Fibroblast of skin of left quadriceps (primary cell): ENCODE measurements at places on chromosomes 12 and 14.

- DNase-seq: no peak
These were observed 48.7 kb upstream of the CDKN3 start for GRCh38 chr14:54348001-54348611.

DNA sequence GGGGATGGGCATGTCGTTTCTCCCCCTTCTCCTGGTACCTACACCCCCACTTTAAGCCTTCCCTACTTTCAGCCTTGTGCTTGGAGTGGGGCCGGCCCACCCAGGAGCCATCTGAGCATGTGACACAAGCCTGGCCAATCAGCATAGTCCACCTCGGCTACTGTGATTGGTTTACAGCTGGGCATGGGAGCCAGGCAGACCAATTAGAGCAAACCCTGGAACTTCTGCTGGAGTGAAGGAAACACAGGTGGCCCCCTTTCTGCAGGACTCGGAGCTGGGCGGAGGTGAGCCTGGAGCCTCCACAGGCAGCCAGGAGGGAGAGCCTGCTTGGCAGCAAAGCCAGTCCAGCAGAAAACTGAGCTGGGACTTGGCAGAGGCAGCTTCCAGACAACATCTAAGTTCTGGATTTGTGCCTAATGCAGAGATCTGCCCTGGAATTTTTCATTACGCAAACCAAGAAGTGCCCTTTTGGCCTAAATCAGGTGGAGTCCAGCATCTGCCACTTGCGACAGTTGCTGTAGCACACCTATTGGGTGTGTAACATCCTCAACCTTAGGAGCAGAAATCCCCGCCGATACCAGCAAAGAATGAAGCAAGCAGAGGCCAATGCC lies 59.5 kb downstream of the SCARB1 start:
- DNase-seq: no peak

- DNase-seq: no peak
These were observed 15.7 kb downstream of the SNRPF start for GRCh38 chr12:95874452-95874851.

DNA sequence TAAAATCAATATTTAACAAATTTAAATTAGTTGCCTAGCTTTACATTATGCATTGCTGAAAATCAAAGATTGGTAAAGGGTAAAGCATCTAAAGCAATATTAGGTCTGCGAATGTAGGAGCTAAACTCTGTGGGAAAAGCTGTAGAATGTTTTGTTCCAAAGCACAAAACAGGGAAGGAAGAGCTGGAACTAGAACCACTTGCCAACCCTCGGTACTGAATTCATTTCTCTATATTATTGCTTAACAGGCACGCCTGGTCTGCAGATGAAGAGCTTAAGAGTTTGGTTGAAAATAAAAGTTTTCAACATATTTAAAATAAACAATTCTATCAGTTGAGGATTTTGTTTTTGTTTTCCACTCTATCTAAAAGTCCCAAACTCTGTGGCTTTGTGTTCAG lies 1252.8 kb upstream of the SEL1L start:
- DNase-seq: no peak

GRCh38 chr12:109099431-109100020 lies 2.1 kb downstream of the UNG start:
- no peak for DNase-seq

DNA sequence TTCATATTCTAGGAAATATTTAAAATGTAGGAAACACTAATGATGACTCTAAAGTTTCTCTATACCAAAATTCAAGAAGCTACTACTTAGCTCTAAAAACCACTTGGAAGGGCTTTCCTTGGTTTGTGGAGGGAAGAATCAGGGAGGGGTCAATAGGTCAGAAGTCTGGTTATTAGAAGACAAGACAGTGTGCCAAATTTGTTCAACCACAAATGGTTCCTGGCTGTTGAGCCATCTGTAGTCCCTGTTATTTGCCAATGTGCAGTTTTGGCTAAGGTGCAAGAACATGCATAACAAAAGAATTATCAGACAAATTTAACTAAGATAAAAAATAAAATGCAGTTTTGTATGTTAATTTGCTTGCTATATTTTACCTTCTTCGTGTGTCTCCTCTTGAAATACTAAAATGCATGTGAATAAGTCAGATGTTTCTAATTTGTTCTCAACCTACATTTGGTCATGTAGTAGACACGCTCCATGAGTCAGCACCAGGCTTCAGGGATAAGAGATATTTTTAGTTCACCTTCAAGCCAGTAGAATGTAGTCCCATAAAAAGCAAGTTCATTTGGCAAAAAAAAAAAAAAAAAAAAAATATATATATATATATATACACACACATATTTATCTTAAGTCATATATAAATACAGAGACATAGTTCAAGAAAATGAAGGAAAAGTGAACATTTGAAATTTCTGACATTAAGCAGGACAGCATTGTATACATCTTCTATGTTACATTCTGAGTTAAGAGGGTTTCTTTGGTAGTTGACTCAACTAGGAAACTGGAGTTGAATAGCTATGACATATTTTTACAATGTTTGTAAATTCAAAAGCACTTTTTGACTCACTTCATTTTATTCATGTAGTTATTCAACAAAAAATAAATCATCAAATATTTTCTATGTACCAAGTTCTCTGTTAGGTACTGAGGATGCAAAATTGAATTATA lies 123.3 kb downstream of the KCNC2 start:
- peak; percentile 73 for DNase-seq

DNA sequence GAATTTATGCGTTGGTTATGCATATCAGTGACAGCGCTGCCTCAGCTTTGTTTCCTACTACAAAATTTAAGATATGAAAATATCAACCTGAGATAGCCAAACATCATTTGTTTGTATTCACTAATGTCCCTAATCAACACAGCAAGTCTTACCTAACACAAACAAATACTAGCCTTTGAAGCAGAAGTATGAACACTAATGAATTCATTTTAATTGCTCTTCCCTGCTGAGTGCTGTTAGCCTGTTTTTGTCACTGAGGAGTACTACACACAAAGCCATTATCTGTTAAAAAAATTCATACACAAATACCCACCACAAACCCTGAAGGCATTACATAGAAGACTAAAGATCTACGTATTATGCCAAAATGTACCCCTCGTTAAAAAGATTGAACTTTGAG lies 150.8 kb downstream of the HELB start:
- DNase-seq: no peak

- no peak for DNase-seq
These were observed 35.7 kb upstream of the ACTN1 start for GRCh38 chr14:69014829-69015259.

DNA sequence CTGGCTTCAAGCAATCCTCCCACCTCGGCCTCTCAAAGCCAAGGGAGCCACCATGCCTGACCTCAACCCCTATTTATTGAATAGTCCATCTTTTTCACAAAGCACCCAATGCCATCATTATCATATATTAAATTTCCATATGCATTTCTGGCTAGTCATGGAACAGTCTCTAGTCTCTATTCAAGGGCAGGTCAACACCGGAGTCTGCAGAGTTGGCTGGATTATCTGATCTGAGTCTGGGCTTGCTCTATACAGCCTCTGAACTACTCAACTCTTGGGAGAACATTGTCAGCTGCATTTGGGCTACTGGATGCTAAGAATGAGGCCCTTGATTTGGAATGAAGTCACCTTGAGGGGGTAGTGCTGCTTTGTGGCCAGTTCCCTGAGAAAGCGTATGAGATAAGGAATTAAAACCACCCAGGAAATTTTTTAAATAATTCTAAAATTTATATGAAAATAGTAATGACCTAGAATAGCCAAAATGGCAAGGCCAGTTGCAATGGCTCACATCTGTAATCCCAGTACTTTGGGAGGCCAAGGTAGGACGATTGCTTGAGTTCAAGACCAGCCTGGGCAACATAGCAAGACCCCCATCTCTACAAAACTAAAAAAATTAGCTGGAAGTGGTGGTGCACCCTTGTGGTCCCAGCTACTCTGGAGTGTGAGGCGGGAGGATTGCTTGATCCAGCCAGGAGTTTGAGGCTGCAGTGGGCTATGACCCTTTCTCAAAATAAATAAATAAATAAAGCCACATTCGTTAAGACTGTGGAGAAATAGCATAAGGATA lies 6.9 kb upstream of the NAA25 start:
- DNase-seq: no peak

DNA sequence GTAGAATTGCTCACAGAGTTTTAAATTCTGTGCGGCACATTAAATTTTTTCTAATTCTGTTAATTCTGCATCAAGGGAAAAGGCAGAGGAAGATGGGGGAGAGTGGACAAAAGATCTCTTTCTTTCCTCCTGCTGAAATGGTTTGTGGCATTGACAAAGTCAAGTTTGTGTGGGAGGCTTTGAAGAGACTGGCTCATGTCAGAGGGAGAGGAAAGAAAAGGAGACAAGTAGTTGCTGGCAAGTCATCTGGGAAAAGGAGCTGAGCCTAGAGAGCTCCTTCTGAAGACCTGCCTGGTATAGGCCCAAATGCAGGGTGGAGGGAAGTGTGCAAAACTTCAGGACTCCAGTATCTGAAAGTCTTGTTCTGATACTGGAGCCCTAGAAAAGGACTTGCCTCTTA lies 36.3 kb downstream of the TTLL5 start:
- no peak for DNase-seq

DNA sequence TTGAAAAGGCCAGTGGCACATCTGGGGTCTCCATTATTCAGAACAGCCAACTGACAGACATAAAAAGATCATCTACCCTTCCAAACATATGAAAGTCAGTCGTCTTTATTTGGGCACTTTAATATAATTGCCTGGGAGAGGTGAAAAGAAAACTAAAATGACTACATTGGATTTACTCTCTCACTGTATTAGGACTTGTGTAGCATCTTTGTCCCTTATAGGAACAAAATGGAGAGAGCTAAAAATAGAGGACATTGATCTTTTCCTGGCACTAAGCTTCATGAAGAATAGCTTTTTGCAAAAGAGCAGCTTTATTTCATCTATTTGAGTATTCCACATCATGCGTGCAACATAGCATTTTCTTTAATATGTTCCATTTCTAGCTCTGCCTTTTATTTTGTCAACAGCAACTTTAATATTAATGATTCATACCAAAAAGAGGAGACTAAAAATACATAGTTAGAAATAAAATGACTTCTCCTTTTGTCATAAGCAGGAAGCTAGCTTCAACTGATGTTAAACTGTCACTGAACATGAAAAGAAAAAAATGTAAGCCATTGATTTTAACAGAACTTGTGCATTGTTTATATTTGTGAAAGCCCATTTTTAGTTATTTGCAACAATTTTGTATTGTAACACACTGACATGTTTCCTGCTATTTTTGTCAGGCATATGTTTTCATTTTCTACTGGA lies 254.6 kb downstream of the SEC23A start:
- DNase-seq: no peak

DNA sequence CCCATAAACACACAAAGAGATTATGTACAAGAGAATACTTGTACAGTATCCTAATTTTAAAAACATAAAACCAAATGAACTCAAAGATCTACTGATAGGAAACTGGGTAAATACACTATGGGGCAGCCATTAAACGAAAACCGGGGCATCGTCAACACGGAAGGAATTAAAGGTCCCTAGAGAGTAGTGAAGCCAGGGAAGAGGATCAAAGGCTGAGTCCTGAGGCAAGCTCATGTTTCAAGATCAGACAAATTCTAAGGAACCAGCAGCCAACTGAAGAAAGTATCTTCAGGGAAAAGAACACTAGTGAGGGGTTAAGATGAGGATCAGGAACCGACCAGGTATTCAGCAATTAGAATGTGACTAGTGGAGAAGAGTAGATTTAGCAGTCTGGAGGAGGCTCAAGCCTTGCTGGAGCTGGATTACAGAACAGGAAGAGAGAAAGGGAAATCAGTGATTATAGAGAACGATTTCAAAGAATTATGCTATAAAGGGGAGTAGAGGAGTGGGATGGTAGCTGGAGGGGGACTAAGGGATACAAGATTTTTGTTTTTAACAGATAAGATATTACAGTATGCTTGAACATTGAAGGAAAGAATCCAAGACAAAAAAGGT lies 23.7 kb downstream of the SEL1L start:
- no peak for DNase-seq

GRCh38 chr12:99027461-99027860 lies 382.4 kb downstream of the APAF1 start:
- no peak for DNase-seq

DNA sequence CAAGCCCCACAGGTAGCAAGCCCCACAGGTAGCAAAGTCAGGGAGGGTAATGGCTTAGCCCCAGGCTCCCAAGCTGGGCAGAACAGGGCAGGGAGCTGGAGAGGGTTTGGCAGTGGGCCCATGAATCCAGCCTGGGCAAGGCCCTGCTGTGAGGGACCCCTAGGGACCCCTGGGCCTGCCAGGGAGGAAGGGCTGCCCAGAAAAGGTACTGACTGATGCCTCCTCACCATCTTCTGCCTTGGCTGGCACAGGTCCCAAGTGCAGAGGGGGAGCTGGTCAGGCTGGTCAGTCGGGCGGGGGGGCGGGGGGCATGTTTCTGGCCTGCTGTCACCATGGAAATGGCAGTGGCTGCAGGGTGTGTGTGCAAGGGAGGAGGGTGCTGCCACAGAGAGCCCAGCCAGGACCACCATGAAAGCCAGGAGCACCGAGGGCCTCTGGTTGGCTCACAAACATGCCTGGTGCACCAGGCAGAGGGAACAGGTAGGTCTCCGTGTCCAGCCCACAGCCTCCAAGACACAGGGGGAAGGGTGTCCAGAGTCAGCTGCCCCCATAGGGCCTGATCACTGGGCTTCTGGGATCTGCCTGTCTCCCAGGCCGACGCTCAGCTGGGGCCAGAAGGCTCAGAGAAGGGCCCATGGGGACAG lies 1.5 kb upstream of the CRIP2 start:
- DNase-seq: no peak

GRCh38 chr14:64775081-64775777 lies 71.0 kb downstream of the PLEKHG3 start:
- DNase-seq: no peak

DNA sequence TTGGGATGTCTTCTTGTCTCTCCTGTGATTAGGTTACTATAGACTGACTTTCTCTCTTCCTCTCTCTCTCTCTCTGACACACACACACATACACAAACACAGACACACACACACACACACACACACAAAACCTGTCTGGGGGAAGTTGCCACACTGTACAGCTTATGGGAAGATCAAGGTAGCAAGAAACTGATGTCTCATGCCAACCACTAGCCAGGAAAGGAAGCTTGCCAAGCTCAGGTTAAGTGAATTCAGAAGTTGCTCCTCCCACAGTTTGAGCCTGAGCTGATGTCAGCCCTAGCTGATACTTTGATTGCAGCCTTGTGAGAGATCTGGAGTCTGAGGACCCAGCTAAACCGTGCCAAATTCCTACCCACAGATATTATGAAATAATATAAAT lies 67.1 kb downstream of the PPFIA2 start:
- DNase-seq: no peak

DNA sequence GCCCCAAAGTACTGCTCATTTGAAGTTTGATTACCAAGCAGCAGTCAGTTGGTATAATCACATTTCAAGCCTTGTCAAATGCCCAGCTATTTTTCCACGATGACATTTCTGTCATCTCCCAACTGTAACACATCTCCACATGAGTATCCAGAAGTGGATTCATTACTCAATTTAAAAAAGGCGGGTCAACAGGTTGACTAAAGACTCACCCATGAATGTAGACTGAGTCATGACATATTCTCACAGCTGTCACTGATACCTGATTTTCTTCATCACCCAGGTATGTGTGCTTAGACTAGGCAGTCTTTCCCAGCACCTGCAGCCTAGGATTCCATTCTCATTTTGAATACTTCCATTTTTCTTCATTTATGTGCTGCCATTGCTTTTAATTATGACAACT lies 75.1 kb upstream of the DBX2 start:
- no peak for DNase-seq
